ENCODE measurements at places on chromosomes 6 and 20. TPM values are rescaled to one million over a fixed set of nuclear protein-coding genes. Genes with fewer than 3 reads are reported as not detected.
A peak's percentile ranks its signal among the peaks of the same experiment; 100 is the strongest.

DNA sequence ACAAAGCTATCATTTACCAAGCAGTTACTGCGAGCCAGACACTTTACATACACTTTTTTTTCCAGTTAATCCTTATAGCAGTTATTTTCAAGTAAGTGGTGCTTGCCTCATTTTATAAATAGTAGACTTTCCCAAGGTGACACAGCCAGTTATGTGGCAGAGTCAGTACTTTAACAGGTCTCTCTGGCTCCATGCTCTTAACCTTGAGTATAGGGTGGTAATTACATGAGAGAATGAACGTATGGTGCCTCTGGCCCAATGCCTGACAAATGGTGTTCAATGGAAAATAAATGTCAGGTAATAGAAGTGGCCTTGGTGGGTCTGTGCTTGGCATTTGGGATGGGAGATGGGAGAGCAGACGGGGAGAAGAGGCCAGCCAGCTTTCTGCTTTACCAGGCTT is 316.3 kb downstream of the SLC35F1 start:
- DNase-seq, result no peak
- H3K4me1 ChIP-seq, result no peaks in the 10 kb centered on the region
- peaks cover 3% of the 10 kb centered on the region for H3K27me3 ChIP-seq
- no peak overlapping the region for H3K4me3 ChIP-seq
- no peak overlapping the region for H3K27ac ChIP-seq

GRCh38 chr6:101722991-101723579 is 329.6 kb downstream of the GRIK2 start:
- no peaks in the 10 kb centered on the region for H3K36me3 ChIP-seq
- H3K4me1 ChIP-seq, result no peaks in the 10 kb centered on the region
- DNase-seq, result no peak
- H3K4me3 ChIP-seq, result no peak overlapping the region
- H3K27ac ChIP-seq, result no peak overlapping the region
- no peaks in the 10 kb centered on the region for H3K27me3 ChIP-seq

DNA sequence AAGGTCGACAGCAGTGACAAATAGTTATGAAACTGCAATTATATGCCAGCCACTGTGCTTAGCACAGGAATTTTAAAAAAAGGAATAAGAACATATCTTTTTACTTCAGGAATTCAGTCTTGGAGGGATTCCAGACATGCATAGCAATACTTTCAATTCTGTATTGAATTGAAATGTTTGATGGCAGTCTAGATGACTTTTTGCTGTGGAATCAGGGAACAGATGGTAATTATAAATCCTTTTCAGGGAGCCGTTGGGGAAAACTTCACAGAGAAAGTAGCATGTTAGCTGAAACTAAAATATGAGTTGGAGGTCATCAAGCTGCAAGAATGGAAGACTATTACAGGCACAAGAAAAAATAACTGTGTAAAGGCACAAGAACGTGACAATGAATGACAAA is 74.8 kb downstream of the IMPG1 start:
- DNase-seq, result no peak
- H3K4me3 ChIP-seq, result no peak overlapping the region
- H3K36me3 ChIP-seq, result no peaks in the 10 kb centered on the region
- no peak overlapping the region for H3K27ac ChIP-seq
- H3K4me1 ChIP-seq, result no peaks in the 10 kb centered on the region

GRCh38 chr6:119285908-119286625 is 63.5 kb downstream of the MAN1A1 start:
- H3K4me3 ChIP-seq, result no peak overlapping the region
- H3K27me3 ChIP-seq, result no peaks in the 10 kb centered on the region
- no peak for DNase-seq
- H3K36me3 ChIP-seq, result peaks cover 25% of the 10 kb centered on the region

- no peaks in the 10 kb centered on the region for H3K27me3 ChIP-seq
- no peak overlapping the region for H3K27ac ChIP-seq
- no peaks in the 10 kb centered on the region for H3K4me1 ChIP-seq
- no peaks in the 10 kb centered on the region for H3K36me3 ChIP-seq
- H3K4me3 ChIP-seq, result no peak overlapping the region
Measured at GRCh38 chr20:7722564-7722963, 217.7 kb downstream of the HAO1 start.

DNA sequence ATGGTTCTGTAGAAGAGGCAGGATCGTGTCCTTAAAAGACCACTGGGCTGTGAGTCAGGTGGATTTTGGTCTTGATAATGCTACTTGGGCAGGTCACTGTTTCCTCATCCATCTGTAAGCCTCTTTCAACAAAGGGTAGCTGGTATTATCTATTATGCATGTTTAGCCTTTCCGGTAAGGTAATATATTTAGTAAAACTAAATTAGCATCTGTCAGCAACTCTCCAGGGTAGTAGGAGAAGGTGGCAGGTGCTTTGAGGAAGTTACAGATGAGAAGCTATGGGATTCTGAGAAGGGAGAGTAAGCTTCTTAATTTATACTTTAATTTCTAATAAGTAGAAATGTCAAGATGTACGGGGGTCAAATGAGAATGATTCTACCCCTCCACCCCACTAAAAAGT is 86.9 kb upstream of the TGM3 start:
- no peak for DNase-seq
- no peaks in the 10 kb centered on the region for H3K36me3 ChIP-seq
- H3K27me3 ChIP-seq, result peaks cover 14% of the 10 kb centered on the region
- no peak overlapping the region for H3K4me3 ChIP-seq
- H3K27ac ChIP-seq, result no peak overlapping the region

GRCh38 chr6:133809406-133809805 is 79.5 kb upstream of the TCF21 start:
- DNase-seq, result no peak
- no peak overlapping the region for H3K27ac ChIP-seq
- H3K27me3 ChIP-seq, result peaks cover 22% of the 10 kb centered on the region

- peak overlapping the region; percentile 84 for H3K27ac ChIP-seq
- H3K4me1 ChIP-seq, result peaks cover 41% of the 10 kb centered on the region
- peak; percentile 89 for DNase-seq
- H3K27me3 ChIP-seq, result peaks cover 2% of the 10 kb centered on the region
- peaks cover 2% of the 10 kb centered on the region for H3K36me3 ChIP-seq
Measured at GRCh38 chr20:57698116-57698866, 11.5 kb downstream of the PMEPA1 start.

DNA sequence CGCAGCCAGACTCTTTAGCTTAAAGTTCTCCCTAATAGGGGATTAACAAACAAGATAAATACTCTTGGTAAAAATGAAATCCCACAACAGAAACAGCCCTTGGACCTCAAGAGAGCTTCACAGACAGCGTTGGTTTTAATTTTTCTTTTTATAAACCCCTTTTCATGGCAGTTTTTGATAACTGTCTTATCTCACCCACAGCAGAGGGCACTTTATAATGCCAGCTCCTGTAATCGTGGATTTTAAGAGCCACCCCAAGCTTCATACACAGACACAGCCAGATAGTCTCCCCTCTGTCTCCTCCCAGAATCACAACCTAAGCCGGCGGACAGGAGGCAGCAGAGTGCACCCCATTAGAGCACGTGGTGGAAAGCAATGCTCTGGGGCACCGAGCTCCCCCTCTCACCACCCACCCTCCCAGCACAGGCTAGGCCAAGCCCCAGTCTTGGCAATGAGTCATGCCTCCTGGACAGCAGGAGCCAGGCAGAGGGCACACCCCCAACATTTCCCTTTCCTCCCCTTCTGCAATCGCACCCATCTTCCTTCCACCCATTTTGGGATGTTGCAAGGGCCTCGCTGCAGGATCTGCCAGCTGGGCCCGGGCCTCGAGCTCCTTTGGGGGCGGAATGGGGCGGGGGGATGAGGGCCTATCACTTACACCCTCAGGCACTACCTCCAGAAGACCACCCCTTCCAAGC is 2.4 kb downstream of the JAG1 start:
- H3K36me3 ChIP-seq, result no peaks in the 10 kb centered on the region

DNA sequence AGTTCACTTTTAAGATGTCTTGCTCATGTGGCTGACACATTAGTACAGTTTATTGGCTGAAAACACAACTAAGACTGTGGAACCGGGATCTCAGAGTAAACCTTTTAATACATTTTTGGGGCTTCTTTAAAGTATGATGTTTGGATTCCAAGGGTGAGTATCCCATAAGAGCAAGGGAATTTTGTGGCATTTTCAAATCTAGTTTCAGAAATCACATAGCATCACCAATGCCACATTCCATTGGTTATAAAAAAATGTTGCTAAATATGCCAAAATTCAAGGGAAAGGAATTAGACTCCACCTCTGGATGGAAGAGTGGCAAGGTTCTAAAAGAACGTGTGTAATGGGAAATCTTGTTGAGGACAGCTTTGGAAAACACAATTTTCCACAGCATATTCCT is 338.6 kb downstream of the COL12A1 start:
- H3K4me1 ChIP-seq, result no peaks in the 10 kb centered on the region
- H3K27ac ChIP-seq, result no peak overlapping the region
- no peak for DNase-seq
- no peaks in the 10 kb centered on the region for H3K27me3 ChIP-seq

GRCh38 chr20:14561741-14562221 is 224.4 kb upstream of the FLRT3 start:
- no peak overlapping the region for H3K27ac ChIP-seq
- no peak overlapping the region for H3K4me3 ChIP-seq
- H3K4me1 ChIP-seq, result no peaks in the 10 kb centered on the region
- H3K36me3 ChIP-seq, result no peaks in the 10 kb centered on the region
- no peak for DNase-seq

GRCh38 chr6:85456782-85457181 is 6.9 kb downstream of the NT5E start:
- no peak overlapping the region for H3K27ac ChIP-seq
- DNase-seq, result no peak
- peaks cover 19% of the 10 kb centered on the region for H3K4me1 ChIP-seq

GRCh38 chr6:158573542-158573931 is 13.6 kb downstream of the TMEM181 start:
- H3K27ac ChIP-seq, result no peak overlapping the region
- H3K36me3 ChIP-seq, result peaks cover 16% of the 10 kb centered on the region
- no peak overlapping the region for H3K4me3 ChIP-seq
- no peak for DNase-seq

DNA sequence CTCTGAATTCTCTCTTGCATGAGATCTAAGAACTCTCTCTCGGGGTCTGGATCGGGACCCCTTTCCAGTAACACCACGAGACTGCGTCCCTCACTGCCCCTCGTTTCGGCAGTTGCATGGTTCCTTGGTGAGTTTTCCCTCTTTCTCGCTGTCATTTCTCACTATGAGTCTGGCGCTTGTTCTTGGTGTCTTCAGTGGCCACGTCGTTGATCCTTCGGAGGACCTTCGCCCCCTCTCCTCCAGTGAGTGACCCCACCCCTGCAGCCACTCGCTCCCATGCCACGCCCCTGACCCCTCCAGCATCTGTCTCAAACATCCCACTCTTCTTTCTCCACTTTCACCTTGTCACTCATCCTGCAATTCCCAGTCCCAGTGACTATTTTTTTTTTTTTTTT is 23.0 kb downstream of the SYNJ2 start:
- H3K4me1 ChIP-seq, result peaks cover 59% of the 10 kb centered on the region
- no peak overlapping the region for H3K4me3 ChIP-seq
- DNase-seq, result no peak

DNA sequence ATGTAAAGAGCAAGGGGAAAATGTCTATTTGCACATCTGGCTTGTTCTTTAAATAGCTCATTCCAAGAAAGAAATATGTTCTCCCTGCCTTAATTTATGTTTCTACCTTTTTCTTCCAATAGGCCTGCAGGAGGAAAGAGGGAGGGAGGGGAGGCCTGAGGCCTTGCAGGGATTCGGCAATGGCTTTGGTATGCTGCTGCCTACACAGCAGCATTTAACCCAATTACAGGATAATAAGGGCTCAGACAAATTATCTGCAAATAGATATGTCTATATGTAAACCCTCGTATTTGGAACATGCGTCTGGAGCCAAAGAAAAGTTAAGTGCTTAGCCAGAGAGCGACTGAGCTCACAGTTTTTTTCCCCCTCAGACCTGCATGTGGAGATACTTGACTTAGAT is 277.2 kb downstream of the CDC5L start:
- peaks cover 3% of the 10 kb centered on the region for H3K4me1 ChIP-seq
- H3K4me3 ChIP-seq, result no peak overlapping the region
- H3K36me3 ChIP-seq, result no peaks in the 10 kb centered on the region
- no peaks in the 10 kb centered on the region for H3K27me3 ChIP-seq
- DNase-seq, result no peak

- H3K27ac ChIP-seq, result no peak overlapping the region
- H3K36me3 ChIP-seq, result no peaks in the 10 kb centered on the region
- no peaks in the 10 kb centered on the region for H3K27me3 ChIP-seq
- peak; percentile 8 for DNase-seq
- H3K4me1 ChIP-seq, result peaks cover 4% of the 10 kb centered on the region
Measured at GRCh38 chr6:48027704-48028435, 83.1 kb downstream of the PTCHD4 start.

- no peaks in the 10 kb centered on the region for H3K36me3 ChIP-seq
- no peak overlapping the region for H3K4me3 ChIP-seq
- no peaks in the 10 kb centered on the region for H3K27me3 ChIP-seq
- H3K4me1 ChIP-seq, result no peaks in the 10 kb centered on the region
Measured at GRCh38 chr6:120954111-120954510, 380.2 kb downstream of the TBC1D32 start.

- H3K27ac ChIP-seq, result no peak overlapping the region
- no peaks in the 10 kb centered on the region for H3K27me3 ChIP-seq
- DNase-seq, result no peak
- H3K4me3 ChIP-seq, result no peak overlapping the region
- no peaks in the 10 kb centered on the region for H3K36me3 ChIP-seq
Measured at GRCh38 chr6:109118871-109119354, 23.6 kb downstream of the CEP57L1 start.

- DNase-seq, result no peak
- H3K4me1 ChIP-seq, result peaks cover 57% of the 10 kb centered on the region
- no peak overlapping the region for H3K27ac ChIP-seq
- H3K36me3 ChIP-seq, result peaks cover 5% of the 10 kb centered on the region
Measured at GRCh38 chr20:41567615-41568014, 50.6 kb downstream of the CHD6 start.

GRCh38 chr20:41654884-41655283 is 36.7 kb upstream of the CHD6 start:
- H3K4me3 ChIP-seq, result no peak overlapping the region
- no peak for DNase-seq
- H3K27me3 ChIP-seq, result peaks cover 11% of the 10 kb centered on the region
- H3K36me3 ChIP-seq, result no peaks in the 10 kb centered on the region
- H3K27ac ChIP-seq, result no peak overlapping the region

DNA sequence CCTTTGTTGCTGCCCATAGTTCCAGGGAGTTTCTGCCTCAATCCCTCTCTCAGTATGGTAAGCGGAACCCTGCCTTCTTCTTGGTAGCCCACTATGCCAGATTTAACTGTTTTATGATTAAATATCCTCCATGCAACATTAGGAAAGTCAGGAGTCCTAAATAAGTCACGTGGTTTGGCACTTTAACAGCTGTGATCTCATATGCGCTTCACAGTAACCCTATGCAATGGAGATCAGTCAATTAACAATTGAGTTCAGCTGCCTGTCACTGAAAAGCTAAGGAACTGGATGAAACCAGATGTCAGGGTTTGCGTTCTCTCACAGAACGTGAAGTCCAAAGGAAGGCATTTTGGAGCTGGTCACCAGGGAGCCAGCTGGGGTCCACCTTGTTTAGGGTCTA is 81.6 kb downstream of the PSMB1 start:
- no peaks in the 10 kb centered on the region for H3K36me3 ChIP-seq
- DNase-seq, result no peak
- no peak overlapping the region for H3K27ac ChIP-seq
- no peaks in the 10 kb centered on the region for H3K4me1 ChIP-seq
- peaks cover 3% of the 10 kb centered on the region for H3K27me3 ChIP-seq
- no peak overlapping the region for H3K4me3 ChIP-seq

SMOC2 gene
- total RNA-seq, result not detected

DEF6 gene
- 103 TPM for total RNA-seq

SLC52A3 gene
- not detected for total RNA-seq

YTHDF1 gene
- 32.8 TPM for total RNA-seq

NKX2-2 gene
- not detected for total RNA-seq

SLPI gene
- not detected for total RNA-seq

HSPA12B gene
- not detected for total RNA-seq

SOX4 gene
- 0.05 TPM for total RNA-seq

SOBP gene
- 0.29 TPM for total RNA-seq

TMEM244 gene
- not detected for total RNA-seq

ARID1B gene
- total RNA-seq, result 41.5 TPM

RHAG gene
- not detected for total RNA-seq

ENPP5 gene
- total RNA-seq, result 0.12 TPM
